ENCODE measurements at places on chromosomes 4 and X. TPM values are rescaled to one million over a fixed set of nuclear protein-coding genes. Genes with fewer than 3 reads are reported as not detected.

GLRB gene
- 0.27 TPM for total RNA-seq

NKX3-2 gene
- not detected for total RNA-seq

NEIL3 gene
- 2.5 TPM for total RNA-seq

ADAM29 gene
- total RNA-seq, result not detected

FAM114A1 gene
- 73.0 TPM for total RNA-seq
